NCI-H187 (cell line): ENCODE measurements at places on chromosomes 2 and 18.

- no peak for DNase-seq
Observed at GRCh38 chr2:8522687-8523086, 159.2 kb upstream of the ID2 start.

GRCh38 chr2:97861177-97861576 lies 134.6 kb downstream of the TMEM131 start:
- DNase-seq = no peak

- no peak for DNase-seq
Observed at GRCh38 chr18:56214706-56215105, 423.7 kb downstream of the TXNL1 start.

- DNase-seq = no peak
Observed at GRCh38 chr18:11795916-11796315, 55.3 kb upstream of the CHMP1B start.

DNA sequence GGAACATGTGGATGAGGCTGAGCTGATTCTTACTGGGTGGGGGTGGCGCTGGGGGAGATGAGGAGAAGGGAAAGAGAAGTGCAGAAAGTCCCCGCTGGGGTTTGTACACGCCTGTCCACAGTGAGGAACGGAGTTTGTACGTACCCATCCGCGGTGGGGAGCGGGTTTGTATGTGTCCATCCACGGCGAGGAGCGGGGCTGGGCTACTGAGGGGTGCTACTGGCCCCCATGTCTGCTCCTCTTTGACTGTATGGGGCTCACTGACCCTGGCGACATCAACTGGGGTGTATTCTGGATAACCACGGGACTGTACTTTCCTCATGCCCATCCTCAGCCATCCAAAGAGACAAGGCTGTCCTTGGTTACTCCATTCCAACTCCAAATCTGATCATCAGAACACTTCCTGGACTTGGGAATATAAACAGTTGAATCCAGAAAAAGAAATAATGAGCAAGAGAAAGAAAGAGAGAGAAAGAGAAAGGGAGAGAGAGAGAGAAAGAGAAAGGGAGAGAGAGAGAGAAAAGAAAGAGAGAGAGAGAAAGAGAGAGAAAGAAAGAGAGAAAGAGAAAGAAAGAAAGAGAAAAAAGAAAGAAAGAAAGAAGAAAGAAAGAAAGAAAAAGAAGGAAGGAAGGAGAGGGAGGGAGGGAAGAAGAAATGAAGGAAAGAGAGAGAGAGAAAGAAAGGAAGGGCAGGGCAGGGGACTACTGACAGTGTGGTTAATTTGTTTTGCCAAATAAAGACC lies 21.0 kb downstream of the MAL start:
- DNase-seq = no peak

- no peak for DNase-seq
Observed at GRCh38 chr2:239229545-239230279, 171.1 kb downstream of the HDAC4 start.

DNA sequence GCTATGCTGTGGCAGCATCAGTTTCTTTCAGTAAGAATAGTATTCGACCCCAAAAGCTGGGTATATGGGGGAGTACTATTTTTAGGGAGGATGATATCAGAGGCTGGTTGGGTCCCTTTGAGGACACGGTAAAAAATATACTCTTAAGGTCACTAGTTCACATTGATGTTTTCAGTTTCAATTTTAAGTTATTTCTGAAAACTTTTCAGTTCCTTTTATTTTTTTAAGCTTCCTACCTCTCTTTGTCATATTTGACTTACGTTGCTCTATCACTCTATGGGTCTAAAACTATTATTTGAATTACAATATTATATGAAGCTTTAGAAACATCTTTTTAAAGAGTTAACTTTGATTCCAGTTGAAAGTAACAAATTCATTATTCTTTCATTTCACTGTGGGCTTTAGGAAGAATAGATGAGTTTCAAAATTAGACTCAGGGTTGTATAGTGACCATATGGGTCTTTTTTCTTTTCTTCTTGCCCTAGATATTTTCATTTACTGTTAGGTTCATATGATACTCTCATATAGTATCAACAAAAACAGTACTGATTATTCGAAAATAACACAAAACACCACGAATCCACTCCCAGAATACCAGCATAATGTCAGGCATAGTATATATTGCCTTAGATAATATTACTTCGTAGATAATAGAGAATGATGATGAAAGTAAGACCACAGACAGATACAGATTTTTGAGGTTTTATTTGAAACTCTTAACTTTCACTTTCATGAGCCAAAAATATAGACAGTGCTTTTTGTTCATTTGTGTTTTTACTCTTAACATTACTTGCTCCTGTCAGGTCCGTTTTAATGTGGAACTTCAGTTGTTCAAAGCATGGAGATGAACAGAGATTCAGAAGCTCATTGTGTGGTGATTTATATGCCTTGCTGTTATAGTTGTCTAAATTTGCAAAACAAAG lies 9.8 kb downstream of the RMDN2 start:
- DNase-seq = no peak

DNA sequence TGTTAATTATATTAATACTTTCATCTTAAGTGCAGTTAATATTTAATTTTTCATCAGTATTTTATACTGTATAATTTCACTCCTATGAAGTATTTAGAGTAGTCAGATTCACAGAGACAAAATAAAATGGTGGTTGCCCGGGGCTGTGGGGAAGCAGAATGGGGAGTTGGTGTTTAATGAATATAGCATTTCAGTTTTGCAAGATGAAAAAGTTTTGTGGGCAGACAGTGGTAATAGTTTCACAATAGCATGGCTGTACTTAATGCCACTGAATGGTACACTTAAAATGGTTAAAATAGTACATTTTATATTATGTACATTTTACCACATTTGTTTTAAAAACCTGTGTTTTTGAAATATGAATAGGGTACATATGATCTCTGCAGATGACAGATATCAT lies 31.2 kb downstream of the CFAP221 start:
- DNase-seq = no peak

- no peak for DNase-seq
Observed at GRCh38 chr2:26185954-26186770, 13.3 kb downstream of the GAREM2 start.

DNA sequence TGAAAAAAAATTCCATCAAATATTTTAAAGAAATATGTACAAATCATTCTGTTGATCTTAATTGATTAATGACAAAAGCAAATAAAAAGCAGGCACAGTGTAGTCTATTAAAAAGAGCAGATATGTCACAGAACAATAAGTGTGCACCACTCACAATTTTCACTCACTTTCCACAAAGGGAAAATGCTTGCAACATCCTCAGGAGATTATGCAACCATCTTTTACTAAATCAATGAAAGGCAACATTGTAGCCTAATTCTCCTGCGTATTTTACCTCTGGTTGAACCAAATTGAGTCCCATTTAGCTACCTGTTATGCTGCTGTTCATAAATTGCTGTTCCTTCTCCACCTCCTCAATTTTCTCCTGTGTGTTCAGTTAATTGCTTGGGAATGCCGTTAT lies 1346.8 kb upstream of the PIK3C3 start:
- DNase-seq = no peak

- no peak for DNase-seq
Observed at GRCh38 chr2:148501545-148501944, 143.0 kb upstream of the EPC2 start.

- no peak for DNase-seq
Observed at GRCh38 chr2:120786038-120786960, 50.6 kb downstream of the GLI2 start.

DNA sequence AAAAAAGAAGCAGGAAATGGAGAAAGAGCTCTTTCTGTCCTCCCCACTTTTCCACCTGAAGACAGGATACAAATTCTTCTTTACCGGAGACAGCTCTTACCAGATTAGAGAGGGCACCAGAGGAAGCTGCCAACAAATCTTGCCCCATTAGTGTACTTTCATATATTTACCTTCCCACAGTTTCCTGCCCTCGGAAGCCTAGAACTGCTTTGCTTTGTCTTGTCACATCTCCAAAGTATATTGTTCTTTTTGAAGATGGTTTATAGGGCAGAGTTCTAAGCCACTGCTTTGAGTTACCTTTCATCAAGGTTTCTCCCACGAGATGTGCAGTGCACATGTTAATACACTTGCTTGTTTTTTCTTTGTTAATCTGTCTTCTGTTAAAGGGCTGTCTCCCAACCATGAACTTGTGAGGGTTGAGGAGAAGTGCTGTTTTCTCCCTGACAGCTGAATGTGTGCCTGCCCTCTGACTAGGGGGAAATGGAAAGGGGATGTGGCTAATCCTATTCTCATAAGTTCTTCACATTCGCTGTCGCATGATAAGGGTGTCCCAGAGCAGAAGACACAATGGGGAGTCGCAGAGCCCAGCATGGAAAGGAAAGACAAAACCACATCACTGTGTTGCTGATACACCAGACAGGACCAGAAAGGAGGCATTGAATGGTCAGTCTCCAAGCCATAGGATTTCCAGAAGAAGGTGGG lies 24.2 kb downstream of the CENPA start:
- DNase-seq = no peak

DNA sequence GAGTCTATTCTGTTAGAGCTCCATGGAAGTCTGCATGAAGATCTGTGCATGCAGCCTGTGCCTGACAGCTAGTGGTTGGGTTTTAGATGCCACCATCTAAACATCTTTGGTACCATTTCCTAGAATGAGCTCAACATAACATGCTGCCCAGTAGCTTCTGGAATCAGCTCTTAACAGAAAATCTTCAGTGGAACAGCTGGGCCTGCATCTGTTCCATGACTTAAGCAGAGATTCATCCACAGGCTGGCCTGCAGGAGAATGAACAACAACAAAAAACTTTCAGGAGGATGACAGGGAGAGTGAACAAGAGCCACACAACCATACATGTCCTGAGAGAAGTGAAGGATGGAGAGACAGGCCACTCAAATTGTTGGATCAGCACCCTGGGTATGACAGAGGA lies 316.6 kb downstream of the RDH14 start:
- DNase-seq = no peak

DNA sequence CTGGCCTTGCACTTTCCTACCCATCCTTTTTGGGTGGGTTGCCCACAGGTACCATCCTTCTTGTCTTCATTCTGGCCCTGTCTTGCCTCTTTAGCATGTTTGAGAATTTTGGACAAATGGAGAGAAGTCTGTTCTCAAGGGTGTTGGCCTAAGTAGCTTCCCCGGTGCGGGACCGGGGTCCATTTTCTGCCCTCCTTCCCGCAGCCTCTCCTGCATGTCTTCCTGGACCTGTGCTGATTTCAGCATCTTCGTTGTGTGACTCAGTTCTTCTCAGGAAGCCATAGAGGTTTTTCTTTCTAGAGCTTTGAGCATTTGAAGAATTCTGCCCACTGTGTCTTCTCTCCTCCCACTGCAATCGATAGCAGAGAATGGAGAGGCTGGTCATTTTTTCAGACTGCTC lies 172.7 kb downstream of the SH3RF3 start:
- no peak for DNase-seq

DNA sequence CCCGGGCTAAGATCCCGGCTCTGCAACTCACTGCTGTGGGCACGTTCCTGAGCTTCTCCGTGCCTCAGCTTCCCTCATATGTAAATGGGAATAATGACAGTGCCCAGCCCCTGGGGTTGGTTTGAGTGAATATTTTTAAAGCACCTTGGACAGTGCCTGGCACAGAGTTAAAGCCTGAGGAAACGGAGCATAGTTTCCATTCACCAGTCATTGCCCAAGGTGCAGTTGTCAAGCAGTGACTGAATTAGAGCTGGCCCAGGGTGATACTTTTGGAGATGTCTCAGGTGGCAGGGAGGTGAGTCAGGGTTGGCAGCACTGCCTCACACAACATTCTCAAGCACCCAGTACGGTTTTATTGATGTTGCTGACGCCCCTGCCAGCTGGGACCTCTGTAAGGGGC lies 12.2 kb downstream of the TMEM177 start:
- DNase-seq = no peak

DNA sequence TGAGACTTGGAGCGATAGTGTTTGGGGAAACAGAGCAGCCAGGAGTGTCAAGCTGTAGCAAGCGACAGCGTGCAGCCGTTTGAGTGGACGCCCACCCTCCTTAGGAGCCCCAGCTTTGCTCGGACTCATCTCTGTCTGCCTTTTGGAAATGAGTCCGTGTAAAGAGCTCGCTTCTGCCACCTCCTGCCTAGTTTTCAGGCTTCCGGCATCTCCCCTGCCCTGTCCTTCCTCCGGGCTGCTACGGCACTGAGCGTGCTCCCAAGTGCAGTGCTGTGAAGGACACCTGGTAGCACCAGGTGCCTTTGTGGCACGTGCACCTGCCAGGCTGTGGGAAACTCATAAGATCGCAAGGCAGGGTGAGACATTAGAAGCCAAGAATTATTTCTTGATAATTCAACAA lies 117.1 kb downstream of the RNF144A start:
- DNase-seq = no peak

GRCh38 chr2:127636248-127637235 lies 9.4 kb upstream of the GPR17 start:
- DNase-seq = no peak
